Endothelial cell (in vitro differentiated cells): ENCODE measurements at places on chromosomes 2 and 18.

GRCh38 chr18:35610089-35610488 lies 28.5 kb downstream of the GALNT1 start:
- no peak for DNase-seq

DNA sequence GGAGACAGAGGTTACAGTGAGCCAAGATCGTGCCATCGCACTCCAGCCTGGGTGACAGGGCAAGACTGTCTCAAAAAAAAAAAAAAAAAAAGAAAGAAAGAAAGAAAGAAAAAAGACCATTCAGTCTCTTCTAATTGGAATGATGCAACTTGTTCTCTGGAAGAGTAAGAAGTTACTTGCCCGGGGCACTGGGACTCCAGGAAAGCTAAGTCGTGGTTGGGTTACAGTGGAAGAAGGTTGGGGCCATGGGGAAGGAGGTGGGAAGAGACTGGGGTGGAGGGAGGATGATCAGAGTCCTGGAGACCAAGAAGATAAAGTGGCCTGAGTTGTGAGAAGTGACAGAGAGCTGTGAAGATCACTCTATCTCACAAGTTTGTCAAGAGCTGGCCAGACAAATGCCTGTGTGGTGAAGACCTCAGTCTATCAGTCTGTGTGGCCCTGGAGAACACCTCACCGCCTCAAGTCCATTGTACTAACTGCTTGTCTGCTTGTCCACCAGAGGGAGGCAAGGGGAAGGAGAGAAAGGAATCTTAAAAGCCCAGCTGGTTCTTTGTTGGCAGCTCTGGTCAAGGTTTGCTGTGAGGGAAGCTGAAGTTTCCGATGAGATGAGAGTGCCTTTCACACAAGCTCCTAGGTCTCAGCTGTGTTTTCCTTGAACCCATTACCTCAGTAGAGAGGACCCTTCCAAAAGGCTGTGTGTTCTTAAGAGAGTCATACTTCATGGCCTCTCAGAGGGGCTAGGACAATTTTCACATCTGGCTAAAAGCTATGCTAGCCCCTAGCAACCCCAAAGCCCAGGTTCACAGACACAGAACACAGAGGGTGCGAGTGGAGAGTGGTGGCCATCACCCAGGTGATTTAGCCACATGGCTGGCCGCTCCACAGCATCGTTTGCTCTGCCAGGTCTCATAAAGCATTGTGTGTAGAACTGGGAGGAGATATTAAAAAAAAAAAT lies 72.0 kb upstream of the TMEM178A start:
- DNase-seq: peak; percentile 37

DNA sequence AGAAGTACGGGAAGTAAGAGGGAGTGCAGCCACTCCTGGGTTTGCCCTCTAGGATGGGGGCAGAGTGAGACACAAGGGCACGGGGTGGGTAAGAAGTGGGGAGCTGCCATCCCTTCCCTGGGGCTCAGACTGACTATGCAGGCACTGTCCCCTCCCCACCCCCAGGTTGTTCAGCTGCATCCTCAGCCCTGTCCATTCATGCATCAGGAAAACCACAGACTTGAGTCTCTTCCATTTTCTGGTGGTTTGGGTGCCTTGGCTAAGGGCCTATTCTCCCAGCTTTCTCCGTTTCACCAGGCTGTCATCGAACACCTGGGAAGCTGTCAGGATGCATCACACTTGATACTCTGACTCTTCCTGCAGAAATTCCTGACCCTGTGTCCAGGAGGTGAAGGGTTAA lies 111.9 kb downstream of the TFCP2L1 start:
- DNase-seq: no peak

GRCh38 chr18:64966667-64967066 lies 784.1 kb upstream of the CDH7 start:
- no peak for DNase-seq

GRCh38 chr18:75455249-75456198 lies 28.0 kb upstream of the SMIM21 start:
- peak; percentile 37 for DNase-seq

- DNase-seq: no peak
Measured at GRCh38 chr2:37881397-37881796, 43.7 kb upstream of the RMDN2 start.

GRCh38 chr2:126723281-126723815 lies 67.4 kb downstream of the GYPC start:
- DNase-seq: no peak

- DNase-seq: no peak
Measured at GRCh38 chr2:46067501-46068305, 229.5 kb upstream of the EPAS1 start.

- DNase-seq: no peak
Measured at GRCh38 chr2:155895016-155895415, 437.5 kb downstream of the NR4A2 start.

GRCh38 chr2:214575030-214575429 lies 164.2 kb downstream of the VWC2L start:
- DNase-seq: no peak

DNA sequence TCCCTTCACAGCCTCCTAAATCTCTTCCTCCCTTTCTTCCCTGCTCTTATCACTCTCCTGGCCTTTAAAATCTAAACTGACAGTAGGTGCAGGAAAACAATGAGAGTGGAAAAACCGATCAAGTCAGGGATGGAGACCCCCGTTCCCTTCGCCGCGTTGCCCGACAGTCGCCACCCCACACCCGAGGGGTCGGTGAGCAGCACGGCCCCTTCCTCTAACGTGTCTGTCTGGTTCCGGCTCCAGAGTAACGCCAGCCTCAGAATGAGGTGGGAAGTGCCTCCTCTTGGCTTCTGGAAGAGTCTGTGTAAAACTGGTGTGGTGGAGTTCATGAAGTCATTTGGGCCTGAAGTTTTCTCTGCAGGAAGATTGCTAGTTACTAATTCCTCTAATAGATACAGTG lies 138.6 kb downstream of the NFATC1 start:
- DNase-seq: no peak

GRCh38 chr2:123080331-123080730 lies 944.8 kb upstream of the CNTNAP5 start:
- DNase-seq: no peak

DNA sequence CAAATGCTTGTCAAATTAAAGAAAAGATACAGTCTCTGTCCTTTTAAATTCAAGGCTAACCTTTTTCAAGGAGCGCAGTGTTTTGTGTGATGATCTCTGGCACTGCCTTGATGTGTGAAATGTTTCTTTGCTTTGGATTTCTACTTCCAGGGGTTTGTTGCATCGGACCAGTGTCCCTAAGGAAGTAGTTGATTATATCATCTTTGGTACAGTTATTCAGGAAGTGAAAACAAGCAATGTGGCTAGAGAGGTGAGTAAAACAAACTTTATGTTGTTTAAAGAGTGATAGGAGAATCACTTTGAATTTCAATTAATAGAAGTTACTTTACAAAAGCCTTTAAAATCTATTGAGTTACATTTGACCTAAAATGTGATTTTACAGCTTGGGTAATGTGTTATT lies 28.8 kb downstream of the HADHB start:
- DNase-seq: no peak

GRCh38 chr18:2091937-2092336 lies 479.4 kb downstream of the METTL4 start:
- no peak for DNase-seq

GRCh38 chr2:181648478-181649155 lies 8.3 kb downstream of the CERKL start:
- no peak for DNase-seq

DNA sequence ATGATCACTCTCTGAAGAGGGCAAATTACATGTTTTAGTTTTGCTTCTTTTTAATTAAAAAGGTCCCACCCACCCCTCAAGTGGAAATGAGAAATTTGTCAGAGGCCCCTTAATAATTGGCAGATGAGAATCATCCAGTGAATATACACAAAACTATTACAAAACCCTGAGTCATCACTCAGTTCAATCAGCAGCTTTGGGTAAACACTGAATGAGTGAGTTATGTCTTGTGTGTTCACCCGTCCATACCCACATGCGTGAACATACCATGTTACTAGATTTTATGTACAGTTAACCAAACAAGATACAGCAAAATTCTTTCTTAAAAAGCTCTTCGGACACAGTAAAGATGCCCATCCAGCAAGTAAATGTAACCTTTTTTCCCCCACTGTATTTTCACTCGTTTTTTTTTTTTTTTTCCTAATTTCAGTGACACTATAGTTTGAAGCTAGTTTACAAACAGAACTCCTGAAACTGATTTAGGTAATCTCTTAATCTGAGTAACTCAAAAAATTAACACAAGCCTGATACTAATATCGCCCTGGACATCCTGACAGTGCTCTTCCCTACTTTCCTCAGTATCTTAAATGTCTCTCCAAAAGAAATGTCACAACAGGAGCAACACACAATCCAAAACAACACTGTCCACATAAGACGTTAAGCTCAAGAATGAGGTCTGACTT lies 1.4 kb downstream of the PSME4 start:
- no peak for DNase-seq

DNA sequence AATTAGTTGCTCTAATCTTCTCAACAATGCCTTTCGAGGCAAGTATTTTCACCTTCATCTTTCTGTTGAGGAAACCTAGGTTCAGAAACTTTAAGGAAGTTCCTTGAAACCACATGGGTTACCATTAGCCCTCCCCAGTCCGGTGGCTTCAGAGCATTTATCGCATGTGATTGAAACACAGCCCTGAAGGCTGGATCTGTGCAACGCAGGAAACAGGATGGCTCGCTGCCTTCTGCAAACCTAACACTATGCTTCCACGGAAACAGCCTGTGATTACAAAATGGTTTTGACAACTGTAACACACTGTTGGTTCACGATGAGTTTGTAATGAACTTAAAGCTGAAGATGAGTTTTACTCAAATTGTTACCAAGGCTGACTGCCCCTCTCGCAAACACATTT lies 68.5 kb downstream of the EPB41L3 start:
- DNase-seq: no peak

DNA sequence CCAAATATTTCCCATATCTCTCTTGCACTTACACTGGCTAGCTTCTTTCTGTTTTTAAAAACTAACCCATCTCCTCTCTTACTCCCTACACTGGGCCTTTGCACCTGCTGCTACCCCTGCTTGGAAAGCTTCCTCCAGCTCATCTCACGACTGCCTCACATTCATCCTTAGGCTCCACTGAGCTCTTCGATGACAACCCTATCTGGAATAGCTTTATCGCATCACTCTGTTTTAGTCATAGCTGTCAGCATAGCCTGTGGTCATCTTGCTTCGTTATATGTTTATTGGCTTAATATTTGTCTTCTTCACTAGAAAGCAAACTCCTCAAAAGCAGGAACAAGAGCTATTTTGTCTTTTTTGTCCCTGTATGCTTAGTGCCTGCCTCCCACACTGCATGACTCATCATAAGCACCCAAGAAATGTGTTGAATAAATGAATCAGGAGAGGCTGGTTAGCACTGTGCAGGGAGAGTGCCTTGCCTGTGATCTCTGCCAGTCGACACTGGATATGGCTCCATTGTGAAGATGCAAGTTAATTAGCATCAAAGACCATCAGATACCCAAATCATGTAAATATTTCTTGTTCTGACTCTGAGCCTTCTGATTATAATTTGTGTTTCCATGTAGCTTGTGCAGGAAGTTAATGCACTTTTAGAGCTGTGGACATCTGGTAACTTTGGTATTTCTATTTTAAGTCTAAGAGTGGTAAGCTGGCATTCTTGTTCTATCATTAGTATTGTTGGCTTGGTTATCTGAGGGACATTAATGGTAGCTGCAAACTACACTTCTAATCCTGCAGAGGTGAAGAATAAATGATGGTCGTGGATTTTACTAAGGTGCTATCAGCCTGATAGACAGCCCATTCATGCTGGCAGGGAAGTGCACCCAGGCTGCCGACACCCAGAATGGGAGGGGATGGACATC lies 10.3 kb upstream of the DYTN start:
- no peak for DNase-seq

DNA sequence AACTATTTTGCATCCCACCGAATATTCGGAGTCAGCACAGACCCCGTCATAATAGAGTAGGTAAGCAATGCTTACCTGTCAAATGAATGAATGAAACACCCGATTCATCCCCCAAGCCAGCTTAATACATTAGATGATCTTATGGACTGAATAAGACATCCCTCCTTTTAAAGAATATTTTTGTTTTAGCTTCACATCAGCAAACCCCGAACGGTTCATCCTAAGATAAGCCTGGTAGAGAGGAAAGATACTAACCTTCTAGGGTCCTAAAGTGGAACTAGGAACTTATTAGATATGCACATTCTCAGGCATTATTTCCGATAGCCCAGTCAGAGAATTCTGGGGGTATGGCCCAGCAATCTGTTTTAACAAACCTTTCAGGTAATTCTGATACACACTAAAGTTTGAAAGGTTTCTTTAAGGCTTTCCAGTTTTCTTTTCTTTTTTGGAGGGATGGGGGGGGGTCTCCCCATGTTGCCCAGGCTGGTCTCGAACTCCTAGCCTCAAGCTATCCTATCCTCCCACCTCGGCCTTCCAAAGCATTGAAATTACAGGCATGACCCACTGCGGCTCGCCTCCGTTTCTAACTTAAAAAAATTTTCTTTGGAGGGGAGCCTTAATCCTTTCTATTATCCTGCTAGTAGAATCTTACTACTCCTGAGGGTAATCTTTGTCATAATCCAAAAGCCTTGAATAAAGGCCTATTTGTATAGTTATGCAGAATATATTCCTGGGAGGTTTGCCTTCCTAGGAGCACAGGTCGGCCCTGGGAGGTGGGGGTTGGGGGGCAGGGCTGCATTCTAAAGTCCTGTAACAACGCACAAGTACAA lies 1.0 kb upstream of the ACTR3 start:
- no peak for DNase-seq

GRCh38 chr2:133326652-133327397 lies 241.4 kb downstream of the NCKAP5 start:
- no peak for DNase-seq

DNA sequence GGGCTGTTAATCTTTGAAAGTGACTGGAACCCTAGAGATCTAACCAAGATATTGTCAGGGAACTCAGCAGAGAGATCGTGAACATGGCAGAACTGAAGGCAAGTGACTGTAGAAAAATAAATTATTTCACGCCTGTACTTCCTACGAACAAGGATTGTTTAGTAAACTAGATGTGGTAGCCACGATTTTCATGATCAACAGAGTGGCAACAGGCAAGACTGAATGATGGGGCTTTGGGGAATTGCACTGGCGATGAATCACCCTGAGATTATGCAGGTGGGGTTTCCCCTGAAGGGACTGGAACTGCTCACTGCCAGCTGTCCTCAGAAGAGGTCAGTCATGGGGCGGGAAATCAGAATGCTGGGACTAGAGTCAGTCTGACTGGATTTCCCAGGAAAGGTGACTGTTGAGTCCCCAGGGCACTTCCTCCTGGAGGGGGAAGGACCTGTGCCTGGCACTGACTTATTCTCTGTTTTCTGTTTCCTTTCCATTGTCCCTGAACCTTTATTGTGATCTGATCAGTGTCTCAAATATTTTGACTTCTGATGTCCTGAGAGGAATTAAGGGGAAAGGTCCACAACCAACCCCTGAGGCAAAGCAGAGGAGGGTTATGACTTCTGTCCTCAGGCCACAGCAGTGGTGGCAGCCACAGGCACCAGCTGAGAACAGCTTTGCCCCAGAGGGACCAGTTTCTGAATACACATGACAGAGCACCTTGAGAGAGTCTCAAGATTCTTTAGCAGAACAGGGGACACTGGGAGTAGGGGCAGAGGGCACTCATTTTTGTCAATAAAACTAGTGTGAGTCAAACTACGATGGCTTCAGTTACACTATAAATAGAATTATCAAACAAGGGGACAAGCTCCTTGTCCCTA lies 70.0 kb downstream of the NAB1 start:
- no peak for DNase-seq

- DNase-seq: no peak
Measured at GRCh38 chr2:197191177-197191939, 119.2 kb downstream of the ANKRD44 start.
